ENCODE measurements at places on chromosomes 5 and 9.

DNA sequence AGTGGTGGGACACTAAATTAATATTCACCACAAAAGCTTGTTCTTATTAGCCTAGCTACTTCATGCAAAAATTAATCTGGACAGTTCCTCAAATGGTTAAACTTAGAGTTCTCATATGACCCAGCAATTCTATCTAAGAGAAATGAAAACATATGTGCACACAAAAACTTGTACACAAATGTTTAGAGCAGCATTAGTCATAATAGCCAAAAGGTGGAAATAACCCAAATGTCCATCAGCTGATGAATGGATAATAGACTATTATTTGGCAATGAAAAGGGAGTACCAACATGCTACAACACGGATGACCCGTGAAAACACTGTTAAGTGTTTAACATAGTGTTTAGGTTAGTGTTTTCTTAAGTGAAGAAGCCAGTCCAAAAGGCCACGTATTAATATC is 32.8 kb upstream of the TNIP1 start:
- H3K27ac ChIP-seq, result no peak overlapping the region
- no peaks in the 10 kb centered on the region for H3K27me3 ChIP-seq
- no peak for DNase-seq
- H3K36me3 ChIP-seq, result peaks cover 51% of the 10 kb centered on the region
- H3K4me1 ChIP-seq, result no peaks in the 10 kb centered on the region

GRCh38 chr5:32975656-32976375 is 264.7 kb downstream of the NPR3 start:
- no peak for DNase-seq
- no peaks in the 10 kb centered on the region for H3K27me3 ChIP-seq
- no peak overlapping the region for H3K27ac ChIP-seq
- no peaks in the 10 kb centered on the region for H3K36me3 ChIP-seq
- no peaks in the 10 kb centered on the region for H3K4me1 ChIP-seq

GRCh38 chr5:77921094-77921768 is 145.1 kb upstream of the TBCA start:
- no peaks in the 10 kb centered on the region for H3K36me3 ChIP-seq
- no peak for DNase-seq
- no peaks in the 10 kb centered on the region for H3K27me3 ChIP-seq
- no peak overlapping the region for H3K27ac ChIP-seq

DNA sequence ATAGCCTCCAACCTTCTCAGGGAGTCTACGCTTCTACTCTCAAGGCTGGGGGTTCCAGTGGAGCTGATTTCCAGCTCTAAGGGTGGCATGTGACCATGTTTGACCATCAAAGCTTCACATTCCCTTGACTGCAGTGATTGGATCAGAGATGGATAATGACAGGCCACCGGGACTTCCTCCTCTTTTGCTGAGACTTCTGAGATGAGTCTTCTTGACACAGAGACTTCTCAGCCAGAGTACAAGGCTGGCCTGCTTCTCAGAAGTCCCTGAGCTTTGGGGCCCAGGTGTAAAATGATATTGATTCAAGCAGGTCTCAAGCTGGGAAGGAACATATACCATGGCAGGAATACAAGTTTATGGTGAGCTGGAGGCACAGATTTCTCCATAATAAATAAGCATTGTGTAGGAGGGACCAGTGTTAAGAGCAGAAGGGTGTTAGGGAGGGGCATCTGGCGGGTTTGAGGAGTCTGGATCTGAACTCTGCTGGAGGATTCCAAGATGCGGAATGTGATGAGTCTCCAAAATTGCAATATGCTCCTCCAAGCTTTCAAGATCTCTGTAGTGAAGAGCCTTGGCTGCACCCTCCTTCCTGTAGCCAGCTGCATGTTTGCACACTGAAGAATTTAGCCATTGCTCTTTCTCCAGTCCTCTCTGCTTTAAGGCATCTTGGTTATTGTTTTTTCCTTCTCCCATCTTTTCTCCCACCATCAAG is 41.7 kb upstream of the HSD17B4 start:
- peaks cover 15% of the 10 kb centered on the region for H3K4me1 ChIP-seq
- H3K27me3 ChIP-seq, result no peaks in the 10 kb centered on the region
- no peak for DNase-seq
- H3K4me3 ChIP-seq, result no peak overlapping the region

GRCh38 chr9:8224381-8224801 is 424.8 kb upstream of the DMAC1 start:
- no peaks in the 10 kb centered on the region for H3K36me3 ChIP-seq
- H3K4me1 ChIP-seq, result no peaks in the 10 kb centered on the region
- H3K4me3 ChIP-seq, result no peak overlapping the region
- H3K27me3 ChIP-seq, result no peaks in the 10 kb centered on the region
- no peak for DNase-seq

DNA sequence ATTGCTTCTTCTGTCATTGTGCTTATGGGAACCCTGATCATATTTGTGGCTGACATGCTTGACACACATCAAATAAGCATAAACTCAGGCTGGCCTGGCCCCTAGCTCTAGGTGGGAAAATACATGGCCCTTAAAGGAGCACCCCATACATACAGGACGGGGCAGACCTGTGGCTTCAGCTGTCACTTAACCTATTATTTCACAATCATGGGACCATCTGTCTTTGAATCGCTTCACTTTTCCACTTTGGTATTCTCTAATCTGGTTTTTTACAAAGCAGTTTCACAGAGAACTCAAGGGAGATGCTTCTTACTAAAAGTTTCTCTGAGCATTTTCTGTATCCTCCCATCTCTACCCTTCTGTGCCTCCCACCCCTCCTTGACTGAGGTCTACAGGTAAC is 34.6 kb upstream of the LRRTM2 start:
- DNase-seq, result no peak
- no peak overlapping the region for H3K27ac ChIP-seq
- no peaks in the 10 kb centered on the region for H3K4me1 ChIP-seq
- H3K36me3 ChIP-seq, result peaks cover 95% of the 10 kb centered on the region

DNA sequence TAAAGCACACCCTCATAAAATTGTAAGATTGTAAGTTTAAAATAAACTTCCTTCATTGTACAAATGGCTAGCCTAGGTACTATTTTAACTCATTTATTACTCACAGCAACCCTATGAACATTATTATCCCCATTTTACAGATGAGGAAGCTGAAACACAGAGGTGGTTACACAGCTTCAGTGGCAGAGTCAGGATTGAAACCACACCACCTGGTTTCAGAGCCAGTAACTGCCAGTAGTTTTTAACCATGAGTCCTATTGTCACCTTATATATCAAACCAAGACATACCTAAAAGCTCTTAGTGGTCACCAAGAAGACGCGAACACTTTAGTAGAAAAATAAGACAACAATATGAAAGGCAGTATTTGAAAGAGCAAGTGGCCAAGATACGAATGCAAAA is 16.1 kb downstream of the SH3GL2 start:
- no peak overlapping the region for H3K4me3 ChIP-seq
- H3K4me1 ChIP-seq, result no peaks in the 10 kb centered on the region
- no peaks in the 10 kb centered on the region for H3K27me3 ChIP-seq

GRCh38 chr9:118609355-118610044 is 759.7 kb downstream of the BRINP1 start:
- no peaks in the 10 kb centered on the region for H3K36me3 ChIP-seq
- H3K4me3 ChIP-seq, result no peak overlapping the region
- no peak for DNase-seq
- no peaks in the 10 kb centered on the region for H3K27me3 ChIP-seq

- DNase-seq, result no peak
- no peaks in the 10 kb centered on the region for H3K27me3 ChIP-seq
- no peaks in the 10 kb centered on the region for H3K4me1 ChIP-seq
- H3K36me3 ChIP-seq, result no peaks in the 10 kb centered on the region
- no peak overlapping the region for H3K4me3 ChIP-seq
Observed at GRCh38 chr9:14238518-14238917, 75.4 kb downstream of the NFIB start.

DNA sequence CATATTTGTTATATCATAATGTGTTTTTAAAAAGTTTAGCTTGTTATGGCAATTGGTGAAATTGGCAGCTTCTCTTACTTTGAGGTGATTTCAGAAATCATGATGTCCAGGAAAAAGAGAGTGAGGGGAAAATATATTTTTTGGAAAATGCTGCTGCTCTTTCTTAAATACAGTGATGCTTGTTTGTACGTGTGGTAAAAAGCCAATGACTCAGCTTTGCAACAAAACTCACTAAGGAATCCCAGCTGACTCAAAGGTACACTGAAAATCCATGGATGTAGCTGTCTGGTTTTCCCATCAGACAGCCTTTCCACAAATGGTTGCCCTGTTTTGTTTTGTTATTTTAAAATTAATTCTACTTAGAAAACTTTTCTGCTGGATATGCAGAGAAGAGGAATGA is 306.4 kb upstream of the PAPPA start:
- no peaks in the 10 kb centered on the region for H3K36me3 ChIP-seq
- H3K4me1 ChIP-seq, result no peaks in the 10 kb centered on the region
- no peak overlapping the region for H3K27ac ChIP-seq
- DNase-seq, result no peak
- no peak overlapping the region for H3K4me3 ChIP-seq

GRCh38 chr5:160919626-160920025 is 67.6 kb upstream of the ATP10B start:
- H3K4me1 ChIP-seq, result no peaks in the 10 kb centered on the region
- H3K27me3 ChIP-seq, result no peaks in the 10 kb centered on the region
- no peak overlapping the region for H3K4me3 ChIP-seq
- no peak overlapping the region for H3K27ac ChIP-seq
- H3K36me3 ChIP-seq, result no peaks in the 10 kb centered on the region
- DNase-seq, result no peak

DNA sequence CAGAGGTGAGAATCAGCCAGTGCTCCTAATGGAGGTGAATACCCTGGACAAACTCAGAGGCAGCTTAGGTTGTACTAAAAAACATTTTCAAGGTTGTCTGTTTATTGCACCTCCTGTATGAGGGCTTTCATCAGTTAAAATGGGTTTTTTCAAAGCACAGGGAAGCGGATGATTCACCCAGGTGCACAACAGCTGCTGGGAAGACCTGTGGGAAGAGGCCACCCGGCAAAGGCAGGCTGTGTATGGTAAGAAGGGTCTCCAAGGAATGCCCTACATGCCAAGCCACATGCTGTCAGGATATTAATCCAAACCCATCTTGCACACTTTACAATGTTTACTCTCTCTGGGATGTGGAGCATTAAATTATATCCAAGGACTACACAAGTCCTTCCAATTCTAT is 14.7 kb downstream of the SIL1 start:
- peaks cover 27% of the 10 kb centered on the region for H3K4me1 ChIP-seq
- no peak overlapping the region for H3K4me3 ChIP-seq
- DNase-seq, result no peak
- H3K27ac ChIP-seq, result no peak overlapping the region
- H3K27me3 ChIP-seq, result no peaks in the 10 kb centered on the region

DNA sequence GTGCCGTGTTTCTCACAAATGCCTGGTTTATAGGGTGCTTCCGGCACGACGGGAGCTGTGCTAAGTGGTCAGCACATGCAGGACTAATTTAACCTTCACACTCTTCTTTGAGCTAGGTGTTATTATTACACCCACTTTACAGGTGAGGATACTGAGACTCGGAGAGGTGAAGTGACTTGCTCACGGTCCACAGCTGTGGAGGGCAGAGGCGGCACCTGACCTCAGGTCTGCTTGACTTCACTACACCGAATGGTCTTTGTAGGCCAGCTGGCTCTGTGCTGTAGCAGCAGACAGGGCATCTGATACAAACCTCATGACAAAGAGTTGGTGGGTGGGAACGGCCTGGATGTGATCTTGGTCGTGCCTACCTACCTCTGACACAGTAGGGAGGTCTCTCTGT is 102.0 kb upstream of the BOD1 start:
- H3K27me3 ChIP-seq, result no peaks in the 10 kb centered on the region
- H3K4me3 ChIP-seq, result no peak overlapping the region
- no peaks in the 10 kb centered on the region for H3K36me3 ChIP-seq
- peaks cover 56% of the 10 kb centered on the region for H3K4me1 ChIP-seq
- DNase-seq, result no peak

DNA sequence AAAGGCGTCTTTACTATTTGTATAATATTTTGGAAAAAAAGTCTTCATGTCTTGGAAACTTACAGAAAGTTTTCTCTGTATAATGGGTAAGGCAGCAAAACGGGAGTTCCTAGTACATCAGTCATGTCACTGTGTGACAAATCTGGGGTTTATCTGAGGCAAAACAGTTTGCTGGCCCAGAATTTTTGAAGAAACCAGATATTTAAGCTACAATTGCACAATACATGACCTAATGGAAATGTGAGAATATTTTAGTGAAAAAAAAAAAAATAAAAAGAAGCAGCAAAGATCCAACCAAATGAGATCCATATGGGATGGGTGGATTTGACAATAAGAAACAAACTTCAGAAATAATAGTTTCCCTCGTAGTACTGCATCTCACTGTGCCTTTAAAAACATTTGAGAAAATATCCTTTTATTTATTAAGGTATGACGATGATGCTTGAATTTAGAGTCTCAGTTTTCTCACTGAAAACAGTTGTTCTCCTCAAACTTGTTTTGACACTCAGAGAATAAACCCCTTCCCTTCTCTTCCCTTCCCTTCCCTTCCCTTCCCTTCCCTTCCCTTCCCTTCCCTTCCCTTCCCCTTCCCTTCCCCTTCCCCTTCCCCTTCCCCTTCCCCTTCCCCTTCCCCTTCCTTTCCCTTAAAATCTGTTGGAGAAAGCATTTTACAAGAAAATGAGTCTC is 180.5 kb upstream of the TUT7 start:
- H3K4me1 ChIP-seq, result no peaks in the 10 kb centered on the region
- DNase-seq, result no peak
- H3K27ac ChIP-seq, result no peak overlapping the region
- H3K36me3 ChIP-seq, result no peaks in the 10 kb centered on the region

DNA sequence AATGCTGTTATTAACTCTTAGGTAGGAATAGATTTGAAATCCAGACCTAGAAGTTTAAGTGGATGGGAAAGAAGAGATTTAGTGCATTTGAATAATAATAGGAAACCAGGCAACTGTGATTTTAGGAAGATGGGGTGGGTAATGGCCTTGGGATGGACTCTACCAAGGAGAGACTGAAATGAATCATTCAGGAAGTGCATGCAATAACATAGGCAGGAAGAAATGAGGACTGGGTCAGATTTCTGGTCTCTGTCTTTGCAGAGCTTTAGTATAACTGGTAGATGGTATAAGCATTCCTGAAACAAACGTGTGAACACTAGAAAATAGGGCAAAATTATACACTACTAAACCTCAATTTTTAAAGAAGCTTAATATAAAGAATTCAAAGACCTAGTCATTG is 274.4 kb upstream of the CLINT1 start:
- H3K36me3 ChIP-seq, result no peaks in the 10 kb centered on the region
- no peaks in the 10 kb centered on the region for H3K27me3 ChIP-seq
- H3K4me1 ChIP-seq, result no peaks in the 10 kb centered on the region
- H3K4me3 ChIP-seq, result no peak overlapping the region

DNA sequence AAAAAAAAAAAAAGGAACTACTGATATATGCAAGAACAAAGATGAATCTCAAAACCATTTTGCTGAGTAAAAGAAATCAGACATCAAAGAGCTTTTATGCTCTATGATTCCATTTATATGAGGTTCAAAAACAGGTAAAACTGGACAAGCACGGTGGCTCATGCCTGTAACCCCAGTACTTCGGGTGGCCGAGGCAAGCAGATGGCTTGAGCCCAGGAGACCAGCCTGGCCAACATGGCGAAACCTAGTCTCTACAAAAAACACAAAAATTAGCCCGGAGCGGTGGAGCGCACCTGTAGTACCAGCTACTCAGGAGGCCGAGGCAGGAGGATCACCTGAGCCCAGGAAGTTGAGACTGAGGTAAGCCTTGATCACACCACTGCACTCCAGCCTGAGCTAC is 7.8 kb downstream of the PTBP3 start:
- H3K27me3 ChIP-seq, result no peaks in the 10 kb centered on the region
- DNase-seq, result no peak
- H3K4me3 ChIP-seq, result no peak overlapping the region
- no peak overlapping the region for H3K27ac ChIP-seq
- peaks cover 27% of the 10 kb centered on the region for H3K4me1 ChIP-seq
- H3K36me3 ChIP-seq, result peaks cover 9% of the 10 kb centered on the region

GRCh38 chr9:78295731-78296130 is 1.2 kb upstream of the PSAT1 start:
- H3K4me3 ChIP-seq, result no peak overlapping the region
- peaks cover 22% of the 10 kb centered on the region for H3K4me1 ChIP-seq
- no peaks in the 10 kb centered on the region for H3K36me3 ChIP-seq
- peaks cover 29% of the 10 kb centered on the region for H3K27me3 ChIP-seq

Measured in CD14-positive monocyte (primary cell).